ENCODE measurements at places on chromosomes 7 and 10.

DNA sequence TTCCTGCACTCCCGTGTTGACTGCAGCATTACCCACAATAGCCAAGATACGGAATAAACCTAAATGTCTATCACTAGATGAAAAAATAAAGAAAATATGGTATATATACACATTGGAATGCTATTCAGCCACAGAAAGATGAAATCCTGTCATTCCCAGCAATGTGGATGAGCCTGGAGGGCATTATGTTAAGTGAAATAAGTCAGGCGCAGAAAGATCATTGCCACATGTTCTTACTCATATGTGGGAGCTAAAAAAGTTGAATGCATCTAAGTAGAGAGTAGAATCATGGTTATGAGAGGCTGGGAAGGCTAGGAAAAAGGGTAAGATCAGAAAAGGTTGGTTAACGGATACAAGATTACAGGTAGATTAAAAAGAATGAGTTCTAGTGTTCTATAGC, 219.1 kb upstream of the MKI67 start:
- no peak for DNase-seq

DNA sequence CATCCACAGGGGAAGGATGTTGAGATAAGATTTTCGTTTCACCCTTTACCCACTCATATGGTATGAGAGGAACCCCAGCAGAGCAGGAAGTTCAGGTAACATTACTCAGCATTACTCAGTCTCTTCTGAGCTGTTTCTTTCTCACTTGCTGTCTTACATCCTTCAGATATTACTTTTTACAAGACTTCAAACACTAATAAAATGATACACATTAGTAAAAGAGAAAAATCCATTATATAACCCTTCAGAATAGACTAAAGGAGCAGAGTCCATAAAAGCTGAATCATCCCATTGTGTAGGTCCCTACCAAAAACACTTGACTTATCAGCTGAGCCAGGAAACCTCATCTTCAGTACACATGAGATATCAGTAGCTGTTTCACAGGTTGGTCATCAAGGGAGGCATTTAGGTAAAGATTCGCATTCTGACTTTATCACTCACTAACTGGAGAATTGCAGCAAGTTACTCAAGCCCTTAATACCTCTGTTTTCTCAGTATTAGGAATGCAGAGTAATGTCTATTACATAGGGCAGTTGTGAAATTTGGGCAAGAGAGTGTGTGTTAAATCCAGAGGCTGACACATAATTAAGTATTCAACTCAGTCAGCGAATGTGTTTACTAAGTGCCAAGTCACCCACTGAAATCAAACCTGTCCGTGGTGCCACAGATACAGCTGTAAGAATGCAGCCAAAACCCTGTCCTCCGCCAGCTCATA, 44.7 kb downstream of the KLF6 start:
- no peak for DNase-seq

GRCh38 chr10:36671607-36672006, 453.8 kb upstream of the ANKRD30A start:
- no peak for DNase-seq

GRCh38 chr7:2980401-2981102, 63.1 kb downstream of the CARD11 start:
- DNase-seq = peak; percentile 7

DNA sequence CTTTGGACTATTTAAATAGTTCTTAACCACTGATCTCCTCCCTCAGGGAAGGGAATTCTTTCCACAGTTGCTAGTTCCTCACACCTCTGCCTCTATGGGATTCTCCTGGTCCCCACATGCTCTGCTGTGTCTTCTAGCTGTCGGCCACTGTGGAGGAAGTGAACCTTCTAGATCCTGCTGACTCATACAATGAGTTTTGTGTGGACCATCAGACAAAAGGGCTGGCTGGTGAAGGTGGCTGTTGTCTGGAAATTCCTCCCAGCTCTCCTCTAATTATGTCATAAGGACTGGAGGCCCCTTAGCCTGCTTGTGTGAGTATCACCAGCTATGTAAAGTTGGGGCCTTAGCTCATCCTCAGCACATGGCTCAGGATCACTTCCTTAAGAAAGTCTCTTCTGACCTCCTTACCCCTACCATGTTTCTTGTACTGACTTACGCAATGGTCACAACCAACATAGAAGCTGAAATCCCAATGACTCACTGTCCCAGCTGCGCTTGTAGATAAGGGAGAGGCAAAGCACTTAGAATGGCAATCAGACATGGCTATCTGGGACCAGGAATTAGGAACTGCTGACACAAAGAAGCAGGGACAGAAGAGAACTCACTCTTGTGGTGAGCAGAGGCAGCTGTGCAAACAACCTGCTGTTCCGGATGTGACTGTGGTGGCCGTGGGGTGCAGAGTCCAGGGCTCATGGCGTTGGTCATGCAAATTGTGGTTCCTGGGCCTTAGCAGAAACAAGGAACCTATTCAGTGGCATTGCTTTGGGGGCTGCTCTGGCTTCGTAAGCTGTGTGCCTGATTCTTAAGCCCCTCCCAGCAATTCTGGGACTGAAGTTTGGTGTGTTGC, 2.5 kb upstream of the MACC1 start:
- peak; percentile 77 for DNase-seq

DNA sequence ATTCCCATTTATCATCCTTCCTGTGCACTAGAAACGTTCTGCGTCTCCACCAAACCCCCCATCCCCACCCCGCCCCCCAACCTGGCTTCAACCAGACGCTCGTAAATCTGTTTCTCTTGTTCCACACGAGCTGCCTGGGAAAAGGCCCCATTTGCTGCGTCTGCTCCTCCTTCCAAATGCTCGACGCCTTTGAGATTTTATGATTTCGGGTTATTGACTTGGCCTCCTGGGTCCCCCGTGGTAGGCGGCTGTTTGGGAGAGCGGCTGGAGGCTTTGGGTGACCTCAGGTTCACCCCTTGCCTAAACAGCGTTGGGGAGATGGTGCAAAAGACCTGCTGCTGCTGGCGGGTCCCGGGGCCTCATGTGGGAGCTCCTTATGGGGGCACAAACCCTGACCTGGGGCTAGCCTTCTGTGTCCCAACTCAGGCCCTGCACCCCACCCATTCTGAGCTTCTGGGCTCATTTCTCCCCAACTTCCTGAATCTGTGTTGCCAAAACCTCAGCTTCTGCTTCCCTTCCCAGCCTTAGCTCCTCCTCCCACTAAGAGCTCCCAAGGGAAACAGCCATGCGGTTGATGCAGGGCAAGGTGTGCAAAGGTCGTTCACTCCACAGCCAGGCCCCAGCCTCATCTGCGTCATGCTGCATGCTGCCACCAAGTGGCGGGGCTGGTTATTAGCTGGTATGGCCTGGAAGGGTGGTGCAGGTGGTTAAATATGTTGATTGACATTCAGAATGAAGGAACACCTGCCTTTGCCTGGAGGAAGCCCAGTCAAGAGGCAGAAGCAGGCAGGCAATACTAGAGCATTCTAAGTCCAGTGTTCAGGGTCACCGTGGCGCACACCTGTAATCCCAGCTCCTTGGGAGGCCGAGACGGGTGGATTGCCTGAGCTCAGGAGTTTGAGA, 49.1 kb upstream of the ELN start:
- DNase-seq = no peak

- no peak for DNase-seq
Measured at GRCh38 chr10:24944512-24945255, 7.7 kb downstream of the PRTFDC1 start.

DNA sequence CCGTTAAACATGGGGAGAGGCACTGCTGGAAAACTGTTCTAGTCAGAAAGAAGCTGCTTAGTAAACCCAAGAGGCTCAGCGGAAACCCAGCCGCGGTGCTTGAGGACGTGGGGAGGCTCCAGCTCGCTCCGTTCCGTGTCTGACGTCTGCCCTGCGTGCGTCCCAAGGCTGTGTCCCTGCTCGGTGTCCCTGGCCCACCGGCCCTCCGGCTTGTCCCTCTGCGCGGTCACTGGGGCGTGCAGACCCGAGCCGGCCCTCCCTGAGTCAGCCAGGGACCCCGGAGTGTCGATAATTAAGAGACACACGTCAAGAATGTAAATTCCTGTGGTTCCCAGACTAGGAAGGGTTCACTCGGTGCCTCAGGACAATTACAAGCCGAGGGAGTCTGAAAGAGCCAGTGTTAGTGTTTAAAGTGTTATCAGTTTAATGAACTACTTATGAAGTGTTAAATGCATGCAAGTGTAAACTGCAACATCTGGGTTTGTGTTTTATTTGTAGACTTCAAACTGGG, 98.9 kb downstream of the WDR11 start:
- DNase-seq = no peak

DNA sequence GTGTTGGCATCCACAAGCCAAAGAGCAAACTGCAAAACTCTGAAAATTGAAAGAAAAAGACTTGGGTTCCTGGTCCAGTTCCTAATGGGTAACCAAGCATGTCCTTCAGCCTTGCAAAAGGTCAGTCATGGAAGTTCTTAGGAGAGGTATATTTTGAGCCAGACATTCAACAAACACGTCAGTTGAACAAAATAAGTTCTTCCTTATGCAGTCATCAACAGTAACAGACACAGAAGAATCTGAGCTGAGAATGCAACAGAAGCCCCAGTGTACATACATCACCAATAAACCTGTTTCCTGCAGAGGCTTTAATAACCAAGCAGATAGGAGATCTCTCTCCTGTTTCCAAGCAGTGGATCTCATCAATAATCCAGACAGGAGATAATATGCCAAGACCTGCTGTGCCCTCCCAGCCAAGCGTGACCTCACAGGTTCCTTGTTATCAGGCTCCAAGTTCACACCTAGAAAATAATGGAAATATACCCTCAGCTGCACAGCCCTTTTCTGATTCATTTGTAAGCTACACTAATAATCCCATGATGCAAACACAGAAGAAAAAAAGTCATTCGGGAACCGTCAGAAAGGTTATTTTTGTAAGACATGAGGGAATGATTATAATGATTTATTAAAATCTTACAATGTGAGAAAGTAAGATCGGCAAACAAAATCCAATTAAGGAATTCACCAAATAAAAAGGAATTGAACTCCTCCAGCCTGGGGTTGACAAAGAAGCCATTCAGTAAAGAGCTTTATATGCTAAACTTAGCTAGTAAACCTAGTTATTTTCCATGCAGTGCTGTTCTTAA, 90.7 kb downstream of the DGKI start:
- DNase-seq = no peak

- no peak for DNase-seq
Measured at GRCh38 chr7:41732436-41732785, 29.5 kb upstream of the INHBA start.

GRCh38 chr10:110324201-110324804, 19.6 kb upstream of the SMNDC1 start:
- no peak for DNase-seq

- DNase-seq = no peak
Measured at GRCh38 chr7:26868841-26869495, 4.6 kb upstream of the SKAP2 start.

GRCh38 chr10:68812420-68812819, 14.9 kb upstream of the STOX1 start:
- DNase-seq = no peak

GRCh38 chr7:140314573-140315480, 83.5 kb downstream of the SLC37A3 start:
- DNase-seq = no peak

- DNase-seq = no peak
Measured at GRCh38 chr10:132170561-132171361, 16.0 kb upstream of the DPYSL4 start.

DNA sequence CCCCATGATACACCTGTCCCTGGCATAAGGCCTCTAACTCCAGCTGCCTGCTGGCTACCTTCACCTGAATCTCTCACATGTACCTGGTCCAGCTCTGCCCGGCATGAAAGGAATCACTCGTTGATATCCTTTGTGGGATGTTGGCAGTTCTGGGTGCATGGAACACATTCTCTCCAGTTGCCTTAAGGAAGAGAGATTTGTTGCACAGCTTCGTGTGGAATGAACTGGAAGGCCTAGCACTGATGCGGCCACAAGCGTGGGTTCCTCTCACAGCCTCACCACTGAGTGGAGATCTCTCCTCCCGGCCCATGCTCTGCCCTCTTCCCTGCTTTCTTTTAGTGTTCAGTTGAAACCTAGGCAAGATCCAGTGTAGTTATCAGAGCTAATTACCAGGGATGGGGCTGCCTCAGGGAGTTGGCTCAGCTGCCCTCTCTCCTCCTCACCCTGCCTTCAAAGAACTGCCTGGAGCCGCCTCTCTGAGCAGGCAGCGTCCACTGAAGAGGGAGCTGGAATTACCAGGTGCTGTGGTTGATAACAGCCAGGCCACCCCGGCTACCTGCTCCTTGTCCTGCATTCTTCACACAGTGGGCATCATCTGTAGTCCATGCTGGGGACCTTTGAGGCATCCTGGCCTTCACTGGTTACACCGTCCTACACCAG, 194.3 kb downstream of the CCDC3 start:
- no peak for DNase-seq

DNA sequence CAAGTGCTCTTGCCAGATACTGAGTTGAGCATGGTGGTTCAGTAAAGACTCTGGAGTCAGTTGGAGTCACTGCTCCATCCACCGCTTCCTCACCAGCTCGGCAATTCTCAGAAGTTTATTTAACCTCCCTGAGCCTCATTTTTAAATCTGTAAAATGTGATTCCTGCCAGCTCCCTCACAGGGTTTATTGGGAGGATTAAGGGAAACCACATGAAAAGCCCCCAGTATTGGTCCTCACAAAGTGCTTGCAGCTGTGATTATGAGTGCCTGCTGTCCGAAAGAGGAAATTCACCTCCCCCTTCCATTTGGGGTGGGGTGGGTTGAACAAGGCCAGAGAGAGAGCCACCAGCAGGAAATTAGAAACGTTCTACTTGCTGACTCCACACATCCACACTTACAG, 99.0 kb downstream of the AOAH start:
- no peak for DNase-seq

DNA sequence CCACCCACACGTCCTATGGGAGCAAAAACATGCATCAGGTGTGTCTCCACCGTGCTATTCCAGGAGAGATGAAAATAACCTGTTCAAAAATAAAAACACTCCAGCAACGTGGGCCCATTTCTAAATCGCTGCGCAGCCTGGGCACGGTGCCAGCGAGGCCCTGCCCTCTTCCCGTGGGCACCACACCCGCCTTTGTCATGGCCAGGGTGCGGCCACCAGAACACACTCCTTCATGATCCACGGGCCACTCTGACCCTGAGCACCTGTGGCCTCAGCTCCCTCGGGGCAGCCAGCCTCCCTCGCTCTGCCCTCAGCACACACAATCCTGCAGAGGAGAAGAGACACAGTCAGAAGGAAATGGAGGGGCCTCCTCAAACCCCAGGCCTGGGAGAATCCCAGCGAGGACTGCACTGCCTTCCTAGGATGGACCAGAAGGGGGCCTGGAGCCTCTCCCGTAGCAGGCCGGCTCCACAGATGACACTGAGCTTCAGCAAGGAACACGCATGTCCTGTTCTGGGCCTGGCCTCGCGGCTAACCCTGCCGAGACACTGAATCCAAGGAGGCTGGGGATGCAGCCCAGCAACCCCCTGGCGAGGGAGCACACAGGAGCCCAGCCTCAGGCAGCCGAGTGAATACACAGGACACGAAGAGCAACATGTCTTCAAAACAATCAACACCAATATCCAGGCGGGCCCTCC, 169.0 kb downstream of the MAD1L1 start:
- no peak for DNase-seq

GRCh38 chr10:132577350-132578003, 39.9 kb downstream of the INPP5A start:
- DNase-seq = no peak

- no peak for DNase-seq
Measured at GRCh38 chr10:86291616-86292340, 74.8 kb downstream of the GRID1 start.

GRCh38 chr10:121580276-121581116, 17.7 kb downstream of the FGFR2 start:
- no peak for DNase-seq

GRCh38 chr10:127872871-127873600, 19.7 kb downstream of the CLRN3 start:
- no peak for DNase-seq
